Globus pallidus (tissue), 1 donor: ENCODE measurements at places on chromosomes 2 and 18.

- DNase-seq = no peak
Observed at GRCh38 chr18:13227910-13228309, 9.3 kb downstream of the LDLRAD4 start.

- no peak for DNase-seq
Observed at GRCh38 chr18:12336171-12336613, 28.2 kb downstream of the TUBB6 start.

DNA sequence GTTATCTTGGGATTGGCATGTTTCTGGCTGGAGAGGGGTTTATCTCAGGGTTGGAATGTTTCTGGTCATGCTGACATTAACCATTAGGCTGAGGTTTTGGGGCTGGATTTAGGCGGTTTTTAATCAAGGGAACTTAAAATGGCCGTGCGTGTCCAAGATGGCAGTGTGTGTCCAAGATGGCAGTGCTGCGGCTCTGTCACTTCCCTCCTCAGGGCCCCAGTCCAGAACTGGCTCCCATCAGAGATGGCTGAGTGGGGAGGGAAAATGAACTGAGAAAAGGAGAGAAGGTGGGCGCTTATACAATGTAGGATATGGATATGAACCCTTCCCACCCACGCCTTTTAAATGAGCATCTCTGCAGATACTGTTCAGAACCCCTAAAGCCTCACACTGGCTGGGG lies 175.5 kb upstream of the MYT1L start:
- no peak for DNase-seq

- no peak for DNase-seq
Observed at GRCh38 chr2:219028141-219028540, 13.2 kb downstream of the CFAP65 start.

- no peak for DNase-seq
Observed at GRCh38 chr2:118696786-118697465, 150.5 kb downstream of the EN1 start.

DNA sequence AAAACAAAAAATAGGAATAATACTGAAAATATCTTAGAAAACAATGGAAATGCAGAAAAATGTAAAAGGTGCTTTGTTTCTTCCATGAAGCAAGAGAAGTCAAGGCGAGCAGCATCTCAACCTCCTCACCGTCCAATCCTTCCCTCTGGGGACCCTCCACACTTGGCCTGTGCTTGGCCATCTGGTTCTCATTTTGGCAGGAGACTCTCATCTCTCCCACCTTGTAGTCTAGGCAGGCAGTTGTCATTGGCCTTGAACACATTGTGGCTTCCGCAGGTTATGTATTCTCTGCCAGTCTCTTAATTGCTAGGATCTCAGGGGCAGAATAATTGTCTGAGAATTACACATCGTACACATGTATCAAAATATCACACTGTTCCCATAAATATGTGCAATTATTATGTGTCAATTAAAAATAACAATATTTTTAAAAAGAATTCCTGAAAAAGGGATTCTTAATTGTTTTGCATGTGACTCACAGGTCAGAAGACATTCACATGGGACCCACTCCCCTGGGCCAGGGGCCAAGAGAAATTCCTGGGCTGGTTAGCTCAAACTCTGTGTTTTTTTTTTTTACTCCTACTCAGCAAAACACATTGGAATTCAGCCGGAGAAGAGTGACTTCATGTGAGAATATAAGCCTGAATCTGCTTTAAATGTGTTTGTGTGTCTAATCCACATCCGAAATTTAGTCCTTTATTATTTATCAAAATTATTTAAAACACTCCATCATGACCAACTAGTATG lies 14.0 kb upstream of the ANKRD62 start:
- DNase-seq = no peak

GRCh38 chr2:62868947-62869346 lies 163.4 kb downstream of the EHBP1 start:
- DNase-seq = no peak

DNA sequence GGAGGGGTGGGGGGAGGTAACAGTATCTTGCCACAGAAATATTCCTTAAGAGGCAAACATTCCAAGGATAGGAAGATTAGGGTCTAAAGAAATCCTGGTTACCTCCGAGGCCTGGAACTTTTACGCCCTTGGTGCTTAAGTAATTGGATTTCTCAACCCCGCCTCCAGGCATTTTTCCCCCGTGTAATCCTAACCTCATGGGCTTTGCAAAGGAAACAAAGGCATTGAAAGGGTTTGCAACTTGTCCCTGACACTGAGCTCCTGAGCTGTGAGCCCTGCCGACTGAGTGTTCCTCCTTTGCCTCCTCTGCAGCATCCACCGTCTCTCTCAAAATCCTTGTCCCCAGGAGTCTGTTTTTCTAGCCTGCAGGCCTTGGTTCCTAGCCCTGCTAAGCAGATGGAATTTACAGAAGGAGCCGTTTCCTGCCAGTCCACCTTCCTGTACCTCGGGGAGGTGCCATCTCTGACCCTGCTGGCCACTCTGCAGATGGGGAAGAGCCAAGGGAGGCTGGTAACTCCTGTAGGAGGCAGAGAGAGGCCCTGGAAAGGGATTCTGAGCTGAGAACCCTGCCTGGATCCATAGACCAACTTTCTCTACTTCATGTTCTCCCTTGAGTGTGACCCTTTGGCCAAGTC lies 24.2 kb downstream of the TET3 start:
- no peak for DNase-seq
